ENCODE measurements at places on chromosomes 11 and 22.
A peak's percentile ranks its signal among the peaks of the same experiment; 100 is the strongest.

- no peak for DNase-seq
These were observed 188.4 kb downstream of the SOX6 start for GRCh38 chr11:16167706-16168487.

- DNase-seq, result peak; percentile 71
These were observed 19.9 kb downstream of the TSKU start for GRCh38 chr11:76803023-76803422.

DNA sequence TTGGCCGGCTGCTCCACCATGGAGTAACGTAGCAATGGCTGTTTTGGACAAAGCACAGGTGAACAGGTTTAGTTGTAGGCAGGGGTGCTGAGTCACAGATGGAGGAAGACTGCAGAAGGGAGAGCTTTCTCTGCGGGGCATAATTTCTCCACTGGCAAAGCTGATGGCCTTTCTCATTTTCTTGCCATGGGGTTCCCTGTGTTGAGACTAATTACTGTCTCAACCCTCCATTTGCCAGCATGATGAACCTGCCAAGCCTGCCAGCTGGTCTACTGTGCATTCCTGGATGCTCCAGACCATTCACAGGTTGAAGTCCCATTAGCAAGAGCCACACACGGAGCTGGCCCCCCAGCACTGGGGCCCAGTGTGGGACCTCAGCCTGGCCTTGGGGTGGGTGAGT is 202.4 kb downstream of the BARX2 start:
- no peak for DNase-seq

DNA sequence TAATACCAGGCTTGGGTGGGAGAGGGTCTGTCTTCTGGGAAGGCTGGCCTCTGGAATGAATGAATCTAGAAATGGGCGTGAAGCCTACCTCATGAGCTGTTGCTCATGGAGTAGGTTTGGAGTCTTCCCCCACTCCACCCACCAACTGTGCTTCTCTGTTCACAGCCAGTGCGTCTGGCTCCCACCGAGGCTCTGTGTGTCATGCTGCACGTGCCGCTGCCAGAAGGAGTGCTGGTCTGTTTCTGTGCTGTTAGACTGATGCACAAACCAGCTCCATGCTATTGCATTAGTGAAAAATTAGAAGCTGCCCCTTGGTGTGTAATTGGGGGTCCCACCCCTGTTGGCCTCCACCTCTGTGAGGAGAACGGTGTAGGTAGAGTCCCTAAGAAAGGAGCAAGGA is 132.3 kb upstream of the PARVA start:
- no peak for DNase-seq

GRCh38 chr11:86244063-86244521 is 461 bp upstream of the EED start:
- DNase-seq, result peak; percentile 95

- peak; percentile 83 for DNase-seq
These were observed 2.9 kb upstream of the SERPINH1 start for GRCh38 chr11:75558939-75559843.

- DNase-seq, result peak; percentile 52
These were observed 115.9 kb downstream of the ARFGAP2 start for GRCh38 chr11:47060807-47061206.

DNA sequence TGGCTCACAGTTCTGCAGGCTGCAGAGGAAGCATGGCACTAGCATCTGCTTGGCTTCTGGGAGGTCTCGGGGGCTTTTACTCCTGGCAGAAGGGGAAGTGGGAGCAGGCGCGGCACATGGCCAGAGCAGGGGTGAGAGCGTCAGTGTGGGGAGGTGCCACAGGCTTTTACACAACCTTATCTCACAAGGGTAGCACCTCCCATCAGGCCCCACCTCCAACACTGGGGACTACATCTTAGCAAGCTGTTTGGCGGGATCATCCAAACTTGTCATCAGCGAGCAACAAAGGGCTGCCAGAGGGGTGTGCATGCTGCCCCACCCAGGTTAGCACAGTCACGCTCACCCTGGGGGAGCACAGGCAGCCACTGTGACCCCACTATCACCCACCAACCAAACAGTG is 18.9 kb upstream of the YPEL1 start:
- DNase-seq, result no peak

DNA sequence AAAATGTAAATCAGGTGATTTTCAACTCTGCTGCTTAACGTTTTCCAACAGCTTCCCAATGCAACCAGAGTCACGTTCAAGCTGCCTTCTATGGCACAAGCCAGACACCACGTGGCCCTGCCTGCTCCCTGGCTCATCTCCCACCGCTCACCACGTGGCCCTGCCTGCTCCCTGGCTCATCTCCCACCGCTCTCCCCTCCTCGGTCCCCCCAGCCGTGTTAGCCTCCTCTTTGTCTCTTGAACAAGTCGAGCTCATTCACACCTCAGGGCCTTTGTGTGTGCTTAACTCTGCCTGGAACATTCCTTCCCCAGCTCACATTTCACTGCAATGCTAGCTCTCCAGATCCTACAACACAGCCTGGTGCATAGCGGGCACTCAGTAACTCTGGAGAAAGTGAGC is 307.6 kb downstream of the CTTN start:
- no peak for DNase-seq

GRCh38 chr22:32044477-32044876 is 1.4 kb downstream of the SLC5A1 start:
- no peak for DNase-seq
